CD4-positive, alpha-beta T cell treated with Interleukin-17A for 1 hour (primary cell): ENCODE measurements at places on chromosomes 2 and 18.
A peak's percentile ranks its signal among the peaks of the same experiment; 100 is the strongest.

GRCh38 chr2:168033966-168034365 is 213.4 kb downstream of the STK39 start:
- no peak for DNase-seq

DNA sequence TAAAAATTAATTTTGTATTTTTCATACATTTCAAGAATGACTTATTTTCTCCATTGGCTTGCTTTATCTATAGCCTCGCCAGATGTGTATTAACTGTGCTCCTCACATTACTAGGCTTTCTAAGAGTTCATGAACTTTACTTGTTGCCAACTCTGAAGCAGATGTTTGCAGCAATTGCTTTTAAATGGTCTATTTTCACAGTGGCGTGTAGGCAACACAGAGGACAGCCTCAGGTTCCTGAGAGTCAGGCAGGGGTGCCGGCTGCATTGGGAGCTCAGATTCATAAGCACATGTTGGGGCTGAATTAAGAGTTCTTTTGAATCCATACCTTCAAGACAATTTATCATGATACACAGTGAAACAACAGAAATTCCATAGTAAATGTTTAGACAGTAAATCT is 179.2 kb upstream of the PXDN start:
- no peak for DNase-seq

DNA sequence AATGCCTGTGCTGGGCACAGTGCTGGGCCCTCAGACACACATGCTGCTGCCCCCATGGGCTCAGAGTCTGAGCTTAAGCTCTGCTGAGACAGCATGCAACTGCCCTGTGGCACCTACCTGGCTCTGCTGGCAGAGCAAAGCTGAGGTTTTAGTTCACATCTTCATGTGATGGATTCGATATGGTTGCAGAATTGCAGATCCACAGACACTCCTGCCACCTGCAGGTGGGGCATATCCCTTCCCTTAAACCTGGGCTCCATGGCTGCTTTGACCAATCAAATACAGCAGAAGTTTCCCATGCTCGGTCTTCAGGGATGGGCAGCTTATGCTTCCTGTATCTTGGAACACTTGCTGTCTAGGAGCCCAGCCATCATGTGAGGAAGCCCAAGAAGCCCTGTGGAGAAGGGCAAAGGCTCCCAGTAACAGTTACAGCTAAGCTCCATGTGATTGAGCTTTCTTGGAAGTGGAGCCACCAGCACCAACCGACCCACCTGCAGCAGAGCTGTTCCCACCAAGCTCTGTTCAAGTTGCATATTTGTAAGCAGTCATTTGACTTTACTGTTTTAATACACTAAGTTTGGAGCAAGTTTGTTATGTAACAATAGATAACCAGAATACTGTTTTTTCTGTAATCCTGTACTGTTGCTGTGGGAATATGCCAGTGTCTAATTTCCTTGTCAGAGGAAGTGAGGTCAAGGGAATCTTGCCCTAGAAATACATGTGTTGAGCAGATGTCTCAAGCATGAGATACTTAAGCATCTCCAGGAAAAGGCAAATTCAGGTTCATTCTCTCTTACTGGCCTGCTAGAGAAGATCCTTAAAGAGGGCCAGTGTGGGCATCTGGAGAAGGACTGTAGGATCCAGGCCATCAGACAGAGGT is 79.3 kb downstream of the SH3RF3 start:
- no peak for DNase-seq

DNA sequence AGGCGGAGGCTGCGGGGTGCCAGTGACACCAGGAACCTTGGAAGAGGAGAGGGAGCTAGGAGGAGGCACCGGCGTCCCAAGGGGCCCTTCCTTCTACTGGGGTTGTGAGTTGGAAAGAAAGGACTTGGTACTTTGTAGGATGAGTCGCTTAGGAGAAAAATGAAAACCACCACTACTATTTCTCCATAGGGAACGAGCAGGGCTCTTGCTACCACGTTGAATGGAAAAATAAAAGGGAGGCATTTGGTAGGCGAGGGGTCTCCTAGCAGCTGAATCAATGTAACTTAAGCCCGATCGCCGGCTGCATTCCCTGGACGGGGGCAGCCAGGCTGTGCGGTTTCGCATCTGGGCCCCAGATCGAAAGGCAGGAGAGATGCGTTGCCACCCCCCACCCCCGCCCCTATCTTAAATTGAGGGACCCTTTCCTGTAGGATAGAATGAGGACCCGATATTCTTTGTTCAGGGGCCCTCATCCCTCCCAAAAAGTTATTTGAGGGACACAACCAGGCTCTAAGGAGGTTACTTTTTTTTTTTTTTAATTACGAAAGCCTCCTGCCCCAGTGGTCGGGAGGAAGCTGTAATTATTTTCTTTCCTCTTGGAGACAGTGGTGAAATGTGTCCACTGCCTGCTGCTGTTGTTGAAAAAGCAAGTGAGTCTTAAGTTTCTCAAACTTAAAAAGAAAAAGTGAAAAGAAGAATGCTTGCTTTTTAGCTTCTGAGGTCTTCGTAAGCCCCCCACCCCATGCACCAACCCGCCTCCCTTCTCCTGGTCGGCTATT is 1.3 kb downstream of the IGFBP2 start:
- DNase-seq = no peak

DNA sequence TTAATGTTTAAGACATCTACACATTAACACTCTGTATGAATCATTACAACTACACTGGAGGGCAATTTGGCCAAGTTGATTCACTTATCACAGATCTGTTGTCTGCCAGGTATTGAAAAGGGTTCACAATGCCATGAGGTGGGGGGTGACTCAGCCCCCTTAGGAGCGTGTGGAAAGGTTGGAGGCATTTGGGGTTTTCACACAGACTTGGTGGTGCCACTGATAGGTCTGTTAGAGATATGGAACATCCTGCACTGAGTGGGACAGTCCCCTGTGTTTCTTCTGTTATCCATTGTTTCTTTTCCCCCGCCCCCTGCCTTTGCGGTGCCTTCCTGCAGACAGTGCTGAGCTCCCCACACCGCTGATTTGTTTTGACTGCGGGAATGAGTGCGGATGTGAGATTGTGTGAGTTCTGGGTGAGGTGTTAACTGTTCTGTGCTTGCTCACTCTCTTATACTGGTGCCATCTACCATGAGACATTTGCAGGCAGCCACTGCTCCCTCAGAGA is 9.3 kb upstream of the TSN start:
- DNase-seq = peak; percentile 25

DNA sequence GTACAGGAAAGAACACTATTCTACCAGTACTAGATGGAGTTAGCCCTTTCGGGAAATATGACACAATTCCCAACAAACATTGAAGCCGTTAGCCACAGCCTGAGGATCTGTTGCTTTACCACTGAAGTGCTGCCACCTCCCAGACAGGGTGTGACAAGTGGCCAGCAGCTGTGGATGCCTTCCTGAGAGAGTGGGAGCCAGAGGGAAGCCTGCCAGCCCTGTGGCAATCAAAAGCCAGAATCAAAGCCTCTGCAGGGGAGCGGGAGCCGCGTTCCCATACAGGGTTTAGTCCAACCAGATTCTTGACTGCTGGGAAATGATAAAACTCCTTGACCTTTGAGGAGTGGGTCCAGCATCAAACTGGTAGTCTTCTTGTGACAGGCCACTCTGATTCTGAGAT is 38.0 kb downstream of the SLC4A1AP start:
- no peak for DNase-seq

DNA sequence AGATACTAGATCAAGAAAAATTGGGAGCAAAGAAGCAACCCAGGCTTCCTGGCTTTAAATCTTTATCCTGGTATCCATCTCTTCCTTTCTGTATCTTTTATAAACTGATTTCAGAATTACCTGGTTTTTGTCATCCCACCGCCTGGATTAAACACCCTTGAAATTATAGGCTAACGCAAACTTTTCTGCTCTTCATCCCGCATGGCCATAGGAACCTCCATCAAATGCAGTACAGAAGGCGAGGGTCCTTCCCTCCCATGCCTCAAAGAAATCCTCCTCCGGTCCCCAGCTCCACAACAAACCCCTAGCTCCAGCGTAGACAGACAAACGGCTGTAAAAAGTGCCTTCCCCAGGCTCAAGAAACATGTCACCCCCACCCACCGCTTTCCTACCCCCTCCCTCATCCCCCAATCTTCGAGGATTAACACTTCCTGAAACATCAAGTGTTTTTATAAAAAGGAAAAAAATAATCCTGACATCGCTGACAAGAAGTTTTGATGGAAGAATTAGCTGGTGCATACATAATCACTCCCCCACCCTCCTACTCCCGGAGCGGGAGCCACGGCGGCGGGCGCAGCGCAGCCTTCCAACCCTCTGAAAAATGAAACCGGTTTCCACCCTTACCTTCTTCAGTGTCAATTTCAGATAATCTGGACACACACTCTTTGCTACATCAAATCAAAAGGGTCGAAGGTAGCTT is 7.6 kb downstream of the DLX1 start:
- DNase-seq = no peak

- no peak for DNase-seq
These were observed 90.2 kb upstream of the SCG2 start for GRCh38 chr2:223692191-223692947.

GRCh38 chr2:170821531-170822289 is 5.0 kb downstream of the GAD1 start:
- DNase-seq = no peak

DNA sequence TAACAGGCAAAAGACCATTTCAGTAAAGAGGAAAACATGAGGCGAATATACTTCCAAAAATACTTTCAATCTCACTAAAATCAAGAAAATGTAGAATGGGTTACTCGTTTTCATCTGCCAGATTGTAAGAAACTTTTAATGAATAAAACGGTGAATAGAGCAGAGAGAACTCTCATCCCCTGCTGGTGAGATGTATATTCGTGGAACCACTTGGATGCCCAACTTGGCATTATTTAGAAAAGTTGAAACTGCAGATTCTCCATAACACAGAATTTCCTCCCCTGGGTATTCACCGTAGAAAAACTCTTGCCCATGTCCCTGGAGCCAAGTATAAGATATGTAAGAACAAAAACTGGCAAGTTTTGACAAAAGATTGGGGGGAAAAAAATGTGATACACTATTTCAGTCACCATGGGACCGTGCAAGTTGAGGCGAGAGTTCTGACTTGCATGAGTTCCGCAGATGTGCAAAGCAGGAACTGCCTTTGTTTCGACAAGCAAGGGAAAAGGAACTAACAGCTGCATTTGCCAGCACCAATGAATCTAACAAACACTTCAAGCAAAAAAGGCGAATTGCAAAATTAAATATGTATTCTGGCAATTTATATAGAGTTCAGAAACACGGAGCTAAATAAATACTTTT is 14.8 kb downstream of the TIMM21 start:
- no peak for DNase-seq

GRCh38 chr18:63237881-63238692 is 81.5 kb downstream of the BCL2 start:
- DNase-seq = no peak

DNA sequence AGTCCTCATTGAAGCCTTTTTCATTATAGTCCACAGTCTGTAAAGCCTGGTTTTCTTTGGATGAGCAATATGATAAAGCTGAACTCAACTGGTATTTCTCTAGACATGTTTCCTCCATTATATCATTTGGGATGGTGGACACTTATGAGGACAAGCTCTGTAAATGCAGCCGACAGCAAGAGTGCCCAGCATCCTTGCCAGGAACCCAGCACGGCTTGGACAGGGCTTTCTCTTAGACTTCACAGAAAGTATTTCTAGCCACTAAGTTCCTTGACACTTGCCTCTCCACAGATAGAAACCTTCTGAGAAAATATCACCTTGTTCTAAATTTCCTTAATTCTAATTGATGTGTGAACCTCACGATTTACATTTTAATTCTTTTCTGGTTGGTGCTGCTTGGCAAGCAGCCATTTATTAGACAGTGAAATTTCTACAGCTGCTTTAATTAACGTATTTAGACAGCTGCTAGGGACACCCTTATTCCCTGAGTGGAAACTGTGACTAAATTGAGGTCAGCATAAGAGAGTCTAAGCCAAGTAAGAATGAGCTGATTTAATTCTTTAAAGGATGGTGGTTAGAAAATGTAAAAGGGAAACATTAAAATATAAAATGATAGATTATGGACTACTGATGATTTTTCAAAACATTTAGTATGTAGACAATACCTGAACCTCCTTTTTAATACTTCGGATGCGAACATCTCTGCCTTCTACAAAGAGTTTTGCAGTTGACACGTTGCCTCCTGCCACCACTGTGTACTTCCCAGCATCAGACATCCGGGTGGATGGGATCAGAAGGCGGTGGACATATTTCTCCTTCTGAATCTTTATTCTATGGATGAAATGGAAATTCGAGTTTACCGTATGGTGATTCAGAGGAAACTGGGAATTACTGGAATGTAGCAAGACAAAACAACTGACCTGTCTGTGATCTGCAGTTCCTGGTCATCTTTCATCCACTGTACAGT is 39.8 kb downstream of the TTN start:
- no peak for DNase-seq

DNA sequence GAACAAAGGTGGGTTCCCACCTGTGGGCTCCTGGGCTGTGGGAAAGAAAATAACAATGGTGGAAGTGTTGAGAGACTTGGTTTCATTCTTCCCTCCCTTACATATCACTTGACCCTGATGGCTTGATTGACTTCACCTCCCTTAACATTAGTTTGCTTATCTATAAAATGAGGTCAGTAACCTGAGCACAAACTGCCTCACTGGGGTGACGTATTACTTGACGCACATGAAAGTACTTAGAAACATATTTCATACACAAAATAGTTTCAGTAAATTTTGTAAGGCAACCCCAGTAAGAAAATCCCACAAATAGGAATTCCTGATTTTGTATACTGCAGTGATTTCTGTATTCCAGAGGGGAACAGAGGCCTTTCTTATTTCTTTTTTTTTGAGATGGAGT is 29.4 kb upstream of the LPIN2 start:
- DNase-seq = no peak

- DNase-seq = no peak
These were observed at the start of gene TEKT4 for GRCh38 chr2:94871226-94872087. Gene TEKT4 (plus strand): TSS chr2:94871430. CDS start chr2:94871580, 150 bp downstream.

- DNase-seq = no peak
These were observed 31.8 kb downstream of the CDC42EP3 start for GRCh38 chr2:37639631-37640030.

- no peak for DNase-seq
These were observed 45.4 kb upstream of the ANKRD62 start for GRCh38 chr18:12048010-12048826.

DNA sequence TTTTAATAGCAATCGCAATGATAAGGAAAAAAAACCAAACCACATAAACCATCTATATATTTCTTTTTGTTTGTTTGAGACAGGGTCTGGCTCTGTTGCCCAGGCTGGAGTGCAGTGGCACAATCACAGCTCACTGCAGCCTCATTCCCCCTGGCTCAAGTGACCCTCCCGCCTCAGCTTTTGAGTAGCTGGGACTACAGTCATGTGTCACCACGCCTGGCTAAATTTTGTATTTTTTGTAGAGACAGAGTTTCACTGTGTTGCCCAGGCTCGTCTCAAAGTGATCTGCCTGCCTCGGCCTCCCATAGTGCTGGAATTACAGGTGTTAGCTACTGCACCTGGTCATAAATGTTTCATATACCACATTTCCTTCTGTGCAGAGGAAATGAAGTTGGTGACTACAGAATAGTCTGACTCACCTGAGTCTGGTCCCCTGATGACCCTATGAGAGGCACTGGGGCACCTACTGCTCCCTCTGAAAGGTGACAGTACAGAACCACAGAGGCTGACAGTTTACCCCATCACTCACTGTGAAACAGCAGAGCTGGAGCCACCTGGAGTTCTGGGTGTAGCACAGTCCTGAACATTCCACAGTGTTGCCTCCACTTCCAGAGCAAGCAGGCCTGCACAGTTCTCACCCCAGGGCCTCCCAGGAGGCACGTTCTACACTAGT is 183.7 kb upstream of the PXDN start:
- DNase-seq = no peak
